Epithelial cell of prostate (primary cell): ENCODE measurements at places on chromosomes 6 and 20.

DNA sequence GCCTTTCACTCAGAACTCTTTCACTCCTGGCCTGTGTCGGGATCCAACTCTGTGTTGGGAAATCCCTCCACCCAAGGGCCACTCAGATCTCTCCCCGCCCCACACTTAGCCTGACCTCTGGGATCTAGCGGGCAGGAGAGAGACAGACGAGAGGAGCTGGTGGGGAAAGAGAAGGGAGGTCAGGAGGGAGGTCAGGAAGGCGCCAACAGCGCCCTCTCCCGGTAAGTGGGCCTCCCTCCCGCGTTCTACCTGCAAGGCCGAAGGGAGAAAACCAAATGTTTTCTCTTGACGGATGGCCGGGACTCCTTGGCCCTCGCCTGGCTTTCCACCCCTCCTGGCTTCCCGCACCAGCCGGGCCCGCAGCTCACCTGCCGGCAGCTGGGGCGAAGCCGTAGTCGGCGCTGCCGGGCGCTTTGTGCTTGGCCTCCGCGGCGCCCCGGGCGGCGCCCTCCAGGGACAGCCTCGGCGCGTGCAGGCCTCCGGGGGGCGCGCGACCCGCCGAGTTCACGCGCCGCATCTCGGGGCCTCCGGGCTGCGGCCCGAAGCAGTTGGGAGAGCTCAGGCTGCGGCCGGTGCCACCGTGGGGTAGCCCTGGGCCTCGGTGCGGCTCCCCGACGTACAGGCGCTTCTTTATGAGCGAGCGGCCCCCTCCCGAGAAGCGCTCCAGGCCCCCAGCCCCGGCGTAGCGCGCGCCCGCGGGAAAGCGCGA lies 38.2 kb downstream of the C6orf132 start:
- DNase-seq: no peak

DNA sequence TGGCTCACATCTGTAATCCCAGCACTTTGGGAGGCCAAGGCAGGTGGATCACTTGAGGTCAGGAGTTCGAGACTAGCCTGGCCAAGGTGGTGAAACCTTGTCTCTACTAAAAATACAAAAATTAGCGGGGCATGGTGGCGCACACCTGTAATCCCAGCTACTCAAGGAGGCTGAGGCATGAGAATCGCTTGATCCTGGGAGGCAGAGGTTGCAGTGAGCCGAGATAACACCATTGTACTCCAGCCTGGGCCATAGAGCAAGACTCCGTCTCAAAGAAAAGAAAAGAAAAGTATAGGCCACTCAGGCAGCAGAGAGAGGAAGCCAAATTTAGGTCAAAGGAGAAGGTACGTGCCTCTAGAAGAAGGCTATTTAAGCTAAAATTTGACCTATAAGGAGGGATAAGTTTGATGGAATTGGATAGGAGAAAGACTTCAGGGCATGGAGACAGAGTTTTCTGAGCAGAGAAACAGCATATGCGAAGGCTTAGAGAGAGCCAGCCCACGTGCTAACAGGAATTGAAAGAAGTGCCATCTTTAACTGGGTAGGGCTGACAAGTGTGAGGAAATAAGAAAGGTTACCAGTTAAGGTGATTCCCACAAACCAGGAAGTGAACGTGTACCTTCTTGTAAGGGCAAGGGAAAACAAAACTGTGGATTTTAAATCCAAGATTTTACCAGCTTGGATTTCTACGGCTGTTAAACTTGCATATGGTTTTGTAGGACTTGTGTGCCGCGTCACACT lies 113.8 kb downstream of the IPCEF1 start:
- no peak for DNase-seq

- no peak for DNase-seq
These were observed at the start of gene SLC22A23 for GRCh38 chr6:3456898-3457709. TSS of gene SLC22A23 (minus strand) at chr6:3457050. CDS start at chr6:3456559, 491 bp downstream.

DNA sequence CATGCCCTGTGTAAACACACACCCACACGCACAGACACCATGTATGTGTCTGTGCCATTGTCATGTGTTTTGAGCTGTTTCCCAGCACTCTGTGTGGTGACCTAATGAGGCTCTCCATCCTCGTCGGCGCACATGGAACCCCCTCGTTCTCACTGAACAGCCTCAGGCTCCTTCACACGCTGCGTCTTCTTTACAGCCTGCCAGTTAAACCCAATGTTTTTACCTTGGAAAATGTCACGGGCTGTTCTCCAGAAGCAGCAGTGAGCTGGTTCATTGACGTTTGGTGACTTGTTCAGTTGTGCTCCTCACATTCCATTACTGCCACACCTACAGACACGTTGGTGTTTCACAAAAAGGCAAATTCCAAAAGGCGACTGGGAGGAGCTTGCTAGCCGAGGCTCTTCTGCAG lies 201.0 kb upstream of the FOXQ1 start:
- DNase-seq: no peak

- no peak for DNase-seq
These were observed 112.7 kb downstream of the ZNF217 start for GRCh38 chr20:53480913-53481312.

GRCh38 chr6:43883847-43884651 lies 114.0 kb downstream of the VEGFA start:
- no peak for DNase-seq

GRCh38 chr6:37674161-37674560 lies 23.5 kb downstream of the MDGA1 start:
- no peak for DNase-seq

GRCh38 chr20:57403216-57403615 lies 12.0 kb downstream of the RBM38 start:
- DNase-seq: no peak

DNA sequence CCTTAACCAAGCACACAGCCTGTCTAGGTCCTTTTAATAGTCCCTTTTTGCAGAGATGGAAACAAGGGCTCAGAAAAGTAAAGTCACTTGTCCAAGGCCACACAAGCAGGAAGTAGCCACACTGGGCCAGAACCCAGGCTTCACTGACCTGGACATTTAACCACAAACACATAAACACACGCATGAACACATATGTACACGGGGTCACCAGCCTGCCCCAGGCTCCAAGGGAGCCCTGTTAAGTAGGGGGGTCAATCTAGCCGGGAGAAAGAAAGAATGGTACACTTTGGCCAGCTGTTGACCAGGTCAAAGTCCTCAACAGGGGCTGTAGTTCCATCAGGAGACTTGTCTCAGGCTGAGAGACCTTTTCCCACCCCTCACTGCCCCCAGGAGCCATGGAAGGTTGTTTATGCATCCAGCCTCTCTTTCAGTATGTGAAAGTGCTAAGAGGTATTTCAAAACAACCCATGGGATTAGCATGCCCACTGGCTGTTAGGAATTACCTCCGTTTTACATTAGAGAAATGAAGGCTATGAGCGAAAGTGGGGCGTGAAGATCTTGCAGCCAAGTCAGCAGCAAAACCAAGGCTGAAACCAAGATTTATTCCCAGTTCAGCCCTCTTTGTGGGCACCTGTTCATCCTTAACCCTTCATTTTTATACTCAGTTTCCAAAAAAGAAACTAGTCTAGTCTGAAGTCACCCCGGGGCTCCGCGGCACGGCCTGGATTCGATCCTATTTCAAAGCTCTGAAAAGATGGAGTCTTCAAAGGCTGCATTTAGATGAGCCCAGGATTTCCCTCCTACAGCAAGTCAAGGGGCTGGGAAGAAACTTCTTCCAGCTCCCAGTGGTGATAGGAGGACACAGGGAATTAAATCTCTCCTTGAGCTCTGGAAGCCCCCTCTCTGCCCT lies 9.8 kb downstream of the SDC4 start:
- DNase-seq: no peak

- no peak for DNase-seq
These were observed 9.8 kb upstream of the BLCAP start for GRCh38 chr20:37537505-37537904.

DNA sequence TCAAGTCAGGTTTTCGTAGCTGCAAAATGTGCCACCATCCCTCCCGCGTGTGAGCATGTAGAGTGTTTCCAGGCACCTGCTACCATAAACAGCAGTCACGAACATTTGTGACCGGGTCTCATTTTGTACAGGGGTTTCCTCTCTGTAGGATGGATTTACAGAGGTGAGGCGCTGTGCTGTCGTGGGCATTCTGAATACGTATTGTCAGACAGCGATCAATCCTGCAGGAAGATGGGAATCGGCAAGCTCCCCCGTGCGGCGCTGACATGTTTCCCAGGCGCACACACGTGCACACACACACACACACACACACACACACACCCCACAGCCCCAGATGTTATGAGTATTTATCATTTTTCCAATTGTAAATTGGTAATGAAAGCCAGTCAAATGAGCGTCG lies 15.8 kb downstream of the ANKRD60 start:
- no peak for DNase-seq

- no peak for DNase-seq
These were observed 93.3 kb downstream of the SNX5 start for GRCh38 chr20:17875106-17875980.

DNA sequence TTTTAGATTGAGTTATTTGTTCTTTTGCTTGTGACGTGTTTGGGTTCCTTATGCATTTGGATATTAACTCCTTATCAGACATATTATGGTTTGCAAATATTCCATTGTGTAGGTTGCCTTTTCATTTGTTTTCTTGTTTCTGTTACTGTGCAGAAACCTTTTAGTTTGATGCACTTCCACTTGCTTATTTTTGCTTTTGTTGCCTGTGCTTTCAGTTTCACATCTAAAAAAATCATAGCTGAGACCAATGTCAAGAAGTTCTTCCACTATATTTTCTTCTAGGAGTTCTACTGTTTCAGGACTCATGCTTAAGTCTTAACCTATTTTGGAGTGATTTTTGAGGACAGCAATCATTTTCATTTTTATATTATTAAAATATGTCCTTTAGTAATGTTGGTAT lies 113.5 kb downstream of the EPM2A start:
- no peak for DNase-seq

GRCh38 chr6:13288481-13288880 lies 39.9 kb downstream of the TBC1D7 start:
- no peak for DNase-seq

- no peak for DNase-seq
These were observed 67.9 kb downstream of the NCOA7 start for GRCh38 chr6:125858427-125859320.

- DNase-seq: no peak
These were observed 12.0 kb downstream of the CD83 start for GRCh38 chr6:14129575-14129974.

DNA sequence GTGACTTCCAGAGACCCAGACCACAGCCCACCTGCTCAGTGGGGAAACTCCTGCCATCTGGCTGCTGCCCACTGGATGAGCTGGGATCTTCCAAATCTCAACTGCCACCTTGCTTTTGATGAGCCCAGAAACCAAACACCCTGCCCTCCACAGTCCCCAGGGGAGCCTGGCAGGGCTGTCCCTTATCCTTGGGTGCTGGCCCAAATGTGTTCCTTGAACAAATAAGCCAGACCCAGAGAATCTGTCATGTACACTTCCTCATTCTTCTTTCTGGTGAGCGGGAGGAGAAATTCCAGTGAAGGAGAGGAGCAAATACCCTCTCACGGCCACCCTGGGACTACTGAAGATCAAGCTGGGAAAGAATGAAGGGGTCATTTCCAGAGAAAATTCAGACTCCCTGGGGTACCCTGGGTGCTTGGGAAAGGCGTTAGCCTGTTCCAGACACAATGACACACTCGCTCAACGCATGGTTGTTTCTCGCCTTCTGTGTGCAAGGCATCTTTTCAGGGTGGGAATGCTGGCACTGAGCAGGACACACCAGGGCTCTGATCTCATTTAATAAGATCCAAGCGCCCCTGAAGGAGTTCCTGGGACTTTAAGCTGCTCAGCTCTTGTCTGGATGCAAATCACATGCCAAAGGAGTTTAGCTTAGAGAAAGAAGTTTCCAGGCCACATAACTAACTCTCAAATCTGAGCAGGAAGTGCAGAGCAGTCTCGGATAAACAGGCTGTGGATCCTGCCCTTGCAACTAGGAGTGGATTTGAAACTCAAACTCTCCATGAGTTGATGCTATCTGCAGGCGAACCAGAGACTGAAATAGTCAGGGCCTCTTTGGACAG lies 38.5 kb downstream of the PXDC1 start:
- no peak for DNase-seq

DNA sequence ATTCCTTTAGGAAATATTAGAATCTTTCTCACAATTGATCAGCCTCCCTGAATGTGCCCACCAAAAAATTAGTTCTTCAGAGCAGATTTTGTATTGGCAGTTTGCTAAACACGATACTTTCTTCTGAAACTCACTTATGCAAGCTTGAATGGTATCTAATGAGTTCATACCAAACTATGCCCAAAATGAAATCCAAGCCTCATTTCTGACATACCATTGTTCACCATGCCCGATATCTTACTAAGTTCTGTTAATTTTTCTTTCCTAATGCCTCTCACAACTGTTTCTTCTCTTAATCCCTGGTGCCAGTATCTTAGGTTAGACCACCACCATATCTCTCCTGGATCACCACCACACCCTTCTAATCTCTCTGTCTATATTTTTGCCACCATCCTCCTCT lies 755.9 kb downstream of the KIF16B start:
- DNase-seq: no peak

- DNase-seq: no peak
These were observed 4.9 kb downstream of the BTBD3 start for GRCh38 chr20:11922561-11922960.

DNA sequence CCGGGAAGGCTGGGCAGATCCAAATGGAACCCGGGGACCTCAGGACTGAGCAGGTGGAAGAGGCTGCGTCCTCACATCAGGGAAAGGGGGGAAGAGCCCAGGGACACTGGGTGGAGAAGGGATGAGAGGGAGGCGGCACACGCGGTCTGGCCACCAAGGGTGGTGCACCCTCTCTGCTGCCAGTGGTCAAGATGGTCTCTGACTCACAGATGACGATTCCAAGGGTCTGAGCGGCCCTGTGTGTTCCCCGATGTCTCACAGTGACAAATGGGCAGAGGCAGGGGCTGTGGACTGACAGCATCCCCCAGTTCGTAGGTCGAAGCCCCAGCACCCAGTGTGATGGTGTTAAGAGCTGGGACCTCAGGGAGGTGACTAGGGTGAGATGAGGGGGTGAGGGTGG lies 32.1 kb downstream of the SLCO4A1 start:
- no peak for DNase-seq

DNA sequence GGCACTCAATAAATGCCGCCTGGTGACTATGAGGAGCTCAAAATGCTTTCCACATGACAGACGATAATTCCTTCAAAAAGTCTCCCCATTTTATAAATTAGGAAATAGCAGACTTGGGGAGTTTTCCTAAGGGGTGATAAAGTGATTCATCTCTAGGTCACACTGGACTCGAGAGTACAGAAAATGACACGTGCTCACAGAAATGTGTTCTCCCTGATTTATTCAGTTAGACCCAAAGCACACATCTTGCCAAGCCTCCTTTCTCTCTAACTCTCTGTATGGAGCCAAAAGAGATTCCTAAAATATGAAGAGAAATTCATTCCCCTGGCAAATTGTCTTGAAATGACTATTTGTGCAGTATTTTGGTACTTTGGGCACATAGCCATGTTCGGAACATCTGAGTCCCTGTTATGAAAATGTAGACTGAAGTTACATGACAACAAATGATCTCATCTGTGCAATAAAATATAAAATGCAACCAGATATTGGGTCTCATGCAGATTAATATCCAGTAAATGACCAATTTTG lies 381.1 kb downstream of the TFAP2B start:
- no peak for DNase-seq
